Motor neuron (in vitro differentiated cells): ENCODE measurements at places on chromosomes 1 and 21. TPM values are rescaled to one million over a fixed set of nuclear protein-coding genes. Genes with fewer than 3 reads are reported as not detected.

Gene TNFSF18
- 0.25 TPM in 1 of 2 replicates, not detected in the other for total RNA-seq

Gene ITLN2
- not detected in 2 replicates for total RNA-seq

Gene TEX38
- total RNA-seq = 1.3 and 1.4 TPM in 2 replicates

Gene TRMT1L
- total RNA-seq = 25.7 and 26.4 TPM in 2 replicates

Gene ELAVL4
- total RNA-seq = 166 and 169 TPM in 2 replicates

DNA sequence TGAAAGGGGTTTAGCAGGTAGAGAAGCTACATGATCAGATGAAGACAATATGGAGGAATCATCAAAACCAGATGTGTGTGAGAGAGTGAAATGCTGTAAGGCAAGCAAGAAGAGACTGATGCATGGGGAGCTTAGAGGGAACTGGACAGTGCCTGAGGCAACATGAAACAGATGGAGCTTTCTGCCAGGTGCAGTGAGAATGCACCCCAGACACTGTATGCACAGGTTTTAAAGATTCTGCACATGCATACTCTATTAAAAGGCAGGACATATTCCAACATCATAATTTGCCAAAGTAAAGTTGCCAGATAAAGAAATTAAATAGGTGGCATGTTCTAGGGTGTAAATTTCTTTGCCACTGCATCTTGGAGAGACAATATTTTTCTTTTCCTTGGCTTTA is 200.1 kb downstream of the AMY1C start:
- no peak for ATAC-seq

DNA sequence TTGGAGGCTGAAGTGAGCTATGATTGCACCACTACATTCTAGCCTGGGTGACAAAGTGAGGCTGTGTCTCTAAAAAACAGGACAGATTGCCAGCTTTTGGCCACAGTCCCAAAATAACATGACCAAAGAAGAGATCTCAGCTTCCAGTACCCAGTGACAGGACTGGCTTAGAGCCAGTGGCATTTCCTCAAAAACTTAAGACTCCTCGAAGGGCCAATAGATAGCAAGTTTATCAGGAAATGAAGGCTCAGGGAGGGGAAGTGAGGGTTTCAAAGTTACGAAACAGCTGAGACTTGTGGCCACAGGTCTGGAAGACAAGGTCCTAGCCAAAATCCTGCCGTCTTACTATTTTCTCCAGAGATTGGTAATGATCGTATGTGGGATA is 6.3 kb upstream of the TMEM39B start:
- ATAC-seq = no peak

DNA sequence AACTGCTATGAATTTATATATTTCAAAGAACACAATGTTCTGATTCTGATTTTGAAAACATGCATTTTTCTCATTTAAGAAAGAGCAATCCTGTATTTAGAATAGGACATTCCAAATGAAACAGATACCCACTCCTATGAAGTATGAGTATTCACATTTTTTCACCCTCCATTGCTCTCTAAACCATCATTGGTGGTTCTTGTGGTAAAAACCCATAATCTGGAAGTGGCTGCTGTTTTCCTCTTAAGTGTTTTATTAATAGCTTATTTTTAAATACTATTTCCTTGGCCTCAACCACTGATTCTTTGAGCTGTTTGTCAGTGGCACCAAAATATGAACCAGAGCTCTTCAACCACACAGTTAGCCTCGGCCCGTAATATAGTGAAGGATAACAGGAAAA is 60.0 kb upstream of the ADAM30 start:
- no peak for ATAC-seq

DNA sequence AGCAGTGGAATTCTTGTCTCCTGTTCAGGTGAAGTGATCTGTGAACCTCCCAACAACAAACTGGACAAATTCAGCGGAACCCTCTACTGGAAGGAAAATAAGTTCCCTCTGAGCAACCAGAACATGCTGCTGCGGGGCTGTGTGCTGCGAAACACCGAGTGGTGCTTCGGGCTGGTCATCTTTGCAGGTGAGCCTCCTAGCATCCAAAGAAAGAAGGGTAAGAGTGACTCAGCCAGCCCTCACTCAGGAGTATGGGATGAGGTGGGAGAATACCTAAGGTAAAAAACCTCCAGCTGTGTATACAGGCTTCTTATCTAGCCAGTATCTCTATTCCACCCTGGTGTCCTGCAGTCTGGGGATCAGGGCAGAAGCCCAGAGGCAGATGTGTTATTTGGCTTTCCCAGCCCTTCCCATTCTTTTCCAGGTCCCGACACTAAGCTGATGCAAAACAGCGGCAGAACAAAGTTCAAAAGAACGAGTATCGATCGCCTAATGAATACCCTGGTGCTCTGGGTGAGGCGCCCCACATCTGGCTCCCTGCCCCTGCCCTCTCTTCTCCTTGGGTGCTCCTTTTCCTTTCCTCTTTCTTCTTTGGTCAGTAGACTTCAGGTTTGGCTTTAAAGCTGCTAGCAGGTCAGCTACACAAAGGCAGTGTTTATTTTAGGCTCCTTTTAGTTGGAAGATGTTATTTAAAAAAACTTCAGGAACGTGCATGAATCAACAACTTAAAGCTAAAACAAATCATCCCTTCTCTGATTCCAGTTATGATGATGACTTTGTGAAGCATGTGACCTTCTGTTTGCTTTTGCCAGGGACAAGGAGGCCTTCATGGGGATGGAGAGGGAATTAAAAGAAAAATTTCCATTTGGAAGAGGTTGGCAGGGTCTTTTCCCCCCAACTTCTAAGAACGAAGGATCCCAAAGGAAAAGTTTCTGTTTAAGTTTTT is 9.0 kb downstream of the ATP8B2 start:
- no peak for ATAC-seq

DNA sequence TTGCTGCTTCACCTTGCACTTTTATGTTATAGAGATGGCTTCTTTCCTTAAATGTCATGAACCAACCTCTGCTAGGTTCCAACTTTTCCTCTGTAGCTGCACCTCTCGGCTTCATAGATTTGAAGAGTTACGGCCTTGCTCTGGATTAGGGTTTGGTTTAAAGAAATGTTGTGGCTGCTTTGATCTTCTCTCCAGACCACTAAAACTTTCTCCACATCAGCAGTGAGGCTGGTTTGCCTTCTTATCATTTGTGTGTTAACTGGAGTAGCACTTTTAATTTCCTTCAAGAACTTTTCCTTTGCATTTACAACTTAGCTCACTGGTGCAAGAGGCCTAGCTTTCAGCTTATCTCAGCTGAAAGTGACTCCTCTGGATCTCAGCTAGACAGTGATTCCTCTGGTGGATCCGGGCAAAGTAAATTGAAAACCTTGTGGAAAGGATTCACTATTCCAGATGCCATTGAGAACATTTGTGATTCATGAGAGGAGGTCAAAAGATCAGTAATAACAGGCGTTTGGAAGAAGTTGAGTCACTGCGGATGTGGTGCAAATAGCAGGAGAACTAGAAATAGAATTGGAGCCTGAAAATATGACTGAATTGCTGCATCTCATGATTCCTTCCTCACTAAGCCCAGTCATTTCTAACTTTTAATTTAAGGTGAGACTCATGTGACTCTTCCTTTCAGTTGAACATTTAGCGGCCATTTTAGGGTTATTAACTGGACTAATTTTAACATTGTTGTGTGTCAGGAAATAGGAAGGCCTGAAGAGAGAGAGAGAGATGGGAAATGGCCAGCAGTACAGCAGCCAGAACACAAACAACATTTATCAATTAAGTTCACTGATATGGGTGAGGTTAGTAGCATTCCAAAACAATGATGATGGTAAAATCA is 16.2 kb upstream of the RGS1 start:
- ATAC-seq = no peak

DNA sequence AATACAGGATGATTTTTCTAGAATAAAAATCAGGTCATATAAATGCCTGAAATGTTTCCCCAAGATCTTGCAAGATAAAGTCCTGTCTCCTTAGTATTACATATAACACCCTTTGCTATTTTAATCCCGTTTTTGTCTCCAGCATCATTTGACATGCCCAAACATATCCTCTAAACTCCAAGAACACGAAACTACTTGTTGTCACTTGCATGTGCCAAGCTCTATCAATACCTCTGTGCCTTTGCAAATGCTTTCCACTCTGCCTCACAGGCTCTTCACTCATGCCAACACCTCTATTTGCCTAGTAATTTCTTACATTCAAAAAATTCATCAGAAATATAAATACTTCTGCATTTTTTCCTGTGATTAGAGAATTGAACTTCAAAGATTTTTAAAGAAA is 37.9 kb downstream of the LRRIQ3 start:
- no peak for ATAC-seq

DNA sequence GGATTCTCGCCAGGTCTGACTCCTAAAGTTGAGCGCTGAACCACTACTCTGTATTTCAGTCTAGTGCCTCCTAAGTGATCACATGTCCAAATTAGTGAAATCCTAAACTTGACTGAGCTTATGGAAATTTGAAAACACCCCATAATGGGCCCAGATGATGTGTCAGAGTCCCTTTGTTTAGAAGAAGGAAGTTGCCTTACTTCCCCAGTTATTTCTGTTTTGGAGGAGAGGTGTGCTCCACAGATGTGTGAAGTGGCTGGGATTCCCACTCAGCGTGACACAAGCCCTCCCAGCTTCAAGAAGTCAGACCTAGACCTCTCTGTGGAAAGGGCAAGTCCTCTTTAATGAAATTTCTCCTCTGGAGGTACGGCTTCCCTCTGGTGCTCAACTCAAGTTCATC is 188.8 kb downstream of the TTLL7 start:
- no peak for ATAC-seq

DNA sequence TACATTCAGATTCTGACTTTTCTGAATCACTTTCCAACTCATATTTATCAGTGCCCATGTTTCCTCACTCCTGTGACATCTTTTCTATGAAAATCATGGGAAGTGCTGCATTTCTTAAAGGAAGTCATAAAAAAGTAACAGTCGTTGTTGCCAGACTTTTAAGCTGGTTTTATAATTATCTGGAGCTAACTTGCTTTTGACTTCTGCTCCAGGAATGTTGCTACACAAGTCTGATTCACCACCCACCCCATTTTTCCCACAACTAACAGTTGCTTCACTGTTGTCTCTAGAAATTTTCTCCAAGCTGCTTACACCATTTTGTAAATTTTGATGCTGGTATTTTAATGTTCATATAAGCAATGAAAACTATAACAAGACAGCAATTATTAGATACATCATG is 12.2 kb downstream of the FCRLB start:
- no peak for ATAC-seq

GRCh38 chr1:202585590-202585933 is 124.7 kb downstream of the SYT2 start:
- no peak for ATAC-seq

- no peak for ATAC-seq
These were observed 5.2 kb upstream of the GIPC2 start for GRCh38 chr1:78040484-78041089.

- no peak for ATAC-seq
These were observed 198.1 kb downstream of the SLC35F3 start for GRCh38 chr1:234102583-234102982.

GRCh38 chr1:103461161-103462105 is 64.1 kb upstream of the RNPC3 start:
- no peak for ATAC-seq

DNA sequence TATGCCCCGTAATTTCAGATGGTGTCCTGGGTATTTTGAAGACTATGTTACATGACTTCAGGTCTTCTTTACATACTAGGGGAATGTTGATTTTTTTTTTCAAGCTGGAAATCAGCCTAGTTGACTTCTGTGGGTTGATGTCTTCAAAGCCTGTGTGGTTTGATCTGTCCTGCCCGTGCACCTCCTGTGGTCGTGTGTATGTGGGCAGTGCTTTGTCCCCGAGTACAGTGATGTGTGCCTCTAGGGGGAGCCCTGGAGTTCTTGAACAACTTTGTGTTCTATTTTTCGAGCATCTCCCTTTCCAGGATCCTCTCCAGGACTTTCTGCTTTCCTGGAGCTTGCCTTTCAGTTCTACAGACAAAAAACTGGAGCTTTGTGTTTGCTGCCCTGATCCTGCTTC is 28.9 kb downstream of the OBSCN start:
- ATAC-seq = no peak
